ENCODE measurements at places on chromosomes 4 and X. TPM values are rescaled to one million over a fixed set of nuclear protein-coding genes. Genes with fewer than 3 reads are reported as not detected.

DNA sequence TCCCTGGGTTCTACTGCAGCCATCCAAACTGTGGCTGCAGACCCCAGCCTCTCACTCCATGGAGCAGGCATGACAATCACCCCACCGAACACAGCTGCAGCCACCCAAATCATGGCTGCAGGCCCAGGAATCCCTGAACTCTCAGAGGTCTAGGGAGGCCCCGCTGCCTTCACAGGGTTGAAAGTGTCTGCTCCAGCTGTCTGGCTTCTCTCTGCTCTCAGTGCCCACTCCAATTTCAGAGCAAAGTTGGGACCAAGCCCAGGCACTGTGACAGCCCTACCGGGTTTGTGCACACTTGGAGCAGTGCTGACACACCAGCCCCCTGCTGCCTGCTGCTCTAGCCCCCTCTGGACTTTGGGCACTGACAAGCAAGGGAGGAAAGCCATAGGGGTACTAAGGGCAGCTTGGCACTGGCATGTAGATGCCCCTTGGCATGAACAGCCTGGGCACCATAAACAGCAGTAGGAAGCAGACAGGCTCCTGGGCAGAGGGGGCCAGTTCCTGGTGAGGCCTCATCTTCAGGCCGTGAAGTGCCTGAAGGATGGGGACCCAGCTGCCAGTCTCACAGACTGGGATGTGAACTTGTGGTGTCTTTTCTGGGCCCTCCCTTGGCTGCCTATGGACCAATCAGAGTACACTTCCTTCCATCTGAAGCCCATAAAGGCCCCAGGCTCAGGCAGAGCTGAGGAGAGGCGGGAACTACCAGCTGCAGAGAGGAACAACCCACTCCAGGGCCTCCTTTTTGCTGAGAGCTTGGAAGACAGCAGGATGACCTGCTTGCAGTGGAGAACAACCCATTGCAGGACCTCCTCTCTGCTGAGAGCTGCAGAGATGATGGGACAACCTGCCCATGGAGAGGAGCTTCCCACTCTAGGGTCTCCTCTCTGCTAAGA, 68.8 kb downstream of the TECRL start:
- no peak for DNase-seq

DNA sequence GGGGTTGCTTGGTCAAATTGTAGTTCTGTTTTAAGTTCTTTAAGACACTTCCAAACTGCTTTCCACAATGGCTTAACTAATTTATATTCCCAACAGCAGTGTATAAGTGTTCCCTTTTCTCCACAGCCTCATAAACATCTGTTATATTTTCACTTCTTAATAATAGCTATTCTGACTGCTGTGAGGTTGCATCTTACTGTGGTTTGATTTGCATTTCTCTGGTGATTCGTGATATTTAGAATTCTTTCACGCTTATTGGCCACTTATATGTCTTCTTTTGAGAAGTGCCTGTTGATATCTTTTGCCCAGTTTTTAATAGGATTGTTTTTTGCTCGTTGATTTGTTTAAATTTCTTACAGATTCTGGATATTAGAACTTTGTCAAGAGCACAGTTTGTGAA, 278.6 kb upstream of the ITM2A start:
- no peak for DNase-seq

- peak; percentile 14 for DNase-seq
These were observed 186.7 kb upstream of the WDFY3 start for GRCh38 chr4:85153221-85153620.

GRCh38 chr4:9971711-9972110, 49.6 kb downstream of the SLC2A9 start:
- no peak for DNase-seq

DNA sequence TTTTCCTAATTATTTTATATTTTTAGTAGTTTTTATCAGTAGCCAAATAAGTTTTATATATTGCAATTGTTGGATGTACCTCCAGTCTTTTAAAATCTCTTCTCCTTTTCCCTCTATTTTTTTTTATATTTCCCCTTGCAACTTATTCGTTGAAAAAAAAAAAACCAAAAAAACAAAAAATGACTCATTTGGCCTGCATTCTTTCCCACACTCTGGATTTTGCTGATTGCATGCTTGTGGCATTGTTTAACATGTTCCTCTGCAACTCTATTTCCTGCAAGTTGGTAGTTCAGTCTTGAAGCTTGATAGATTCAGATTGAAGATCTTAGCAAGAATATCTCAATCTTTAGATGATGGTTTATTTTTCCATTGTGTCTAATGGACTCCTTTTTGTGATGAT, 260.6 kb upstream of the BOD1L1 start:
- peak; percentile 92 for DNase-seq

DNA sequence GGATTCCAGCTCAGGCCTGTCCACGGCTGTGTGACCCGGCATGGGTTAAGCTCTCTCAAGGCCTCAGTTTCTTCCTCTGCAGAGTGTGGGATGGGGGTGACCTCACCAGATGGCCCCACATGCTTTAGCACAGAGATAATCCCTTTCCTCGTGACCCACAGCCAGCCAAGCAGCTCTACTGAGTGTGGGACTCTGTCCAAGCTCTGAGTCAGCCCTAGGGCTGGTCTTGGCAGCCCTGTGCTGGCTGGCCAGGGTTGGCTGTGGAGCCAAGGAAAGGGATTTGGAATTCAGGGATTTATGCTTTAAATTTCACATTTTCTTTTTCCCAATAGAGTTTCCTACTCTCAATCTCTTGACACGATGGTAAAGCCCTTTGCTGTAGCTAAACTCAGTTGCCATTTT, 19.7 kb upstream of the SPON2 start:
- DNase-seq: peak; percentile 89

DNA sequence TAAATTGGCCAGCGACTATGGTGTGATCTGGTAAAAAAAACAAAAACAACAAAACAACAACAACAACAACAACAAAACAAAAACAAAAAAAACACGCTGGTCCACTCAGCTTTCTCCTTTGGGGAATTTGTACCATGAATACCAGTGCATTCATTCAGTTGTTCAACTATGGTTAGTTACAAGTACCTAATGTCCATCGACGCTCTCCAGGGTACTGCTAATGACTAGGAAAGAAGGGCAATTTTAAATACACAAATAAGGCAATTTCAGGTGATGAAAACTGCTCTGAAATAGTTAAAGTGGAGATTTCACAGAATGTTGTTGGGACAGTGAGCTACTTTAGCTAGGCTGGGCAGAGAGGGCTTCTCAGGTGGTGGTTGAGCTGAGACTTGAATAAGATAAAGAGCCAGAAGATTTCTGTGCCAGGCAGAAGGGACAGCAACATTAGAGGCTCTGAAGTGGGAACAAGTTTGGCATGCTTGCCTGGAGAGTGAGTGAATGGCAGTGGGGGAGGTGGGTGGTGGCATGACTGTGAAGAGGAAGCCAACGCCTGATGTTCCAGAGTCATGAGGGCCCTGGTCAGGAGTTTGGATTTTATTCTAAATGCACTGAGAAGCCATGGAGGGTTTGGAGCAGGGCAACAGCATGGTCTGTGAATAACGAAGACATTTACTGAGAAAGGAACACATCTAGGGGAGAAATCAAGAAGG, 45.9 kb upstream of the PGRMC2 start:
- DNase-seq: no peak

GRCh38 chr4:135365065-135365464, 1163.5 kb upstream of the PABPC4L start:
- no peak for DNase-seq

- DNase-seq: peak; percentile 68
These were observed 7.9 kb downstream of the BDH2 start for GRCh38 chr4:103091601-103092223.

- no peak for DNase-seq
These were observed 47.9 kb downstream of the RBPJ start for GRCh38 chr4:26368685-26369084.

DNA sequence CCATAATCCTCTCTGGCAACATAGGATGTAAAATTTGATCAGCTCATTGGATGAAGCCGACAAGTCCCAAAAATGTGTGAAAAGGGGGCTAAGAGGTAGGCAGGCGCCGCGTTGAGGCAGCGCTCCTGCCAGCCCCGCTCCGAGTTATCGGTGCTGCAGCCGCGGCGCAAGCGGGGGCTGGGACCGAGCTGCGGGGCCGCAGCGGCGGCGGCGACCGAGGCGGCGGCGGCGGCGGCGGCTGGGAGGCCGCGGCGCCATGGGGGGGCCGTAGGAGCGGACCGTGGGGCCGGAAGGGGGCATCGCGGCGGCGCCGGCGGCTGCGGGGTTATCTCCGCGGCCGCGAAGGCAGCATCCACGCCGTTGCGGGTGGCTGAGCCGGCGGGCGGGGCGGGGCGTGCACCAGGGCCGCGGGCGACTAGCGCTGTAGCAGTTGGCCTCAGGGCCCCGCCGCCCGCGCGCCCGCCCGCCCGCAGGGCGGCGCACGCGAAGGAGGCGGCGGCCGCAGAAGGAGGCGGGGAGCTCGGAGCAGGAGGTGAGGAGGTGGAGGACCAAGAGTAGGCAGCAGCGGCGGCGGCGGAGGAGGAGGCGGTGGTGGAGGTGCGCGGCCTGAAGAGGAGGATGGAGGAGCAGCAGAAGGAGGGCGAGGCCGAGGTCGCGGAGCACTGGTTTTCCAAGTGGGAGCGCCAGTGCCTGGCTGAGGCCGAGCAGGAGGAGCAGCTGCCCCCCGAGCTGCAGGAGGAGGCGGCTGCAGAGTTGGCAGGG, 126.0 kb upstream of the CXorf66 start:
- no peak for DNase-seq

The RGN gene
- not detected for total RNA-seq

The PAK3 gene
- not detected for total RNA-seq

The NOX1 gene
- total RNA-seq: 0.18 TPM

The GPAT3 gene
- 121 TPM for total RNA-seq

The ZCCHC13 gene
- total RNA-seq: not detected

The USP53 gene
- 18.5 TPM for total RNA-seq

The ZCCHC12 gene
- not detected for total RNA-seq

The P2RY8 gene
- 1.3 TPM for total RNA-seq

Measured in HT1080 (cell line).